ENCODE measurements at places on chromosomes 12 and 14.

GRCh38 chr12:67980391-67980790 is 8.9 kb upstream of the IFNG-AS1 start:
- no peak for DNase-seq

DNA sequence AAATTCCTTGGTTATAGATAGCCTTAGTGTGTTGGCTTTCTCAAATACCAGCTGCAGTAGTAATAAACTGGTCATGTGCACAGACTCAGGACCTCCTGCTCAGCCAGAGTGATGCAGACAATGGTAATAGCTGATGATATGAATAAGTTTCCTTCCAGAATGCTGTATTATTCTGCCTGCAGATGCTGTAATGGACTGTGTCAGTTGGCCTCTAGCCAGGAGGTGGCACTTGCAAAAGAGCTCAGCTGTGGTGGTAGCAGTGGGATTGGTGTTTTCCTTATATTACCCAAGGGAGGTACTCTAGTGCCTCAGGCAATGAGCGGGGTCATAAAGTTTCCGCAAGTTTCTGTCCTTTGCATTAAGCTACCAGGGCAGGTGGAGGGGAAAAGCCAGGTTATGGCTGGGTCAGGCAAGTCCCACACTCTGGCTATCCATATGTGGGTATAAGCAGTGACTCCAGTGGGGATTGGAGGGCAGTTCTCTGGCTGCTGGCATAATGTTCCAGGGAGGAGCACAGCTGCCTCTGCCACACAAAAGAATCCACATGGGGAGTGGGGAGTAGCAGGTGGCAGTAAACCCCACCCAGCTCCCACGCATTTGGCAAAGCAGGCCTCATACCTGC is 14.0 kb upstream of the MUCL1 start:
- DNase-seq: no peak

GRCh38 chr12:114703060-114703493 is 19.1 kb upstream of the TBX3 start:
- no peak for DNase-seq

GRCh38 chr14:55802986-55803872 is 223.2 kb downstream of the KTN1 start:
- DNase-seq: no peak

- no peak for DNase-seq
Observed at GRCh38 chr12:117733549-117733805, 235.3 kb downstream of the KSR2 start.

DNA sequence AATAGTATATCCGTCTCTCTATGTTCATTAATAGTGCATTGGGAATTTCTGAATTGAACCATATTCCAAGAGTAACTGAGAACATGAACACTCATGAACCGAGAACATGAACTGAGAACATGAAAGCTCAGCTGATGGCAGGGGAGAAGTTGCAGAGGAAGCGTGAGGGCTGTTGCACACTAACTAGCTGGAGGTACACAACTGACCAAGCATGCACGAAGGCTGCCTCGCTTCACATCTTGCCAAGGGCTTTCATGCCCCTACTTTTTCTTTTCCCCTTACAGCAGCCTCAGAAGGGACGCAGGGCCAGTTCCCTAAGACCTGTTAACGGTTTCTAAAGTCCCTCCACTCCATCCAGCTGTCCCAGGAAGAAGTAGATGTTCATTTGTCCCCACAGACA is 4.3 kb downstream of the RNASE1 start:
- DNase-seq: no peak

GRCh38 chr12:29676676-29677075 is 107.1 kb downstream of the TMTC1 start:
- DNase-seq: no peak

DNA sequence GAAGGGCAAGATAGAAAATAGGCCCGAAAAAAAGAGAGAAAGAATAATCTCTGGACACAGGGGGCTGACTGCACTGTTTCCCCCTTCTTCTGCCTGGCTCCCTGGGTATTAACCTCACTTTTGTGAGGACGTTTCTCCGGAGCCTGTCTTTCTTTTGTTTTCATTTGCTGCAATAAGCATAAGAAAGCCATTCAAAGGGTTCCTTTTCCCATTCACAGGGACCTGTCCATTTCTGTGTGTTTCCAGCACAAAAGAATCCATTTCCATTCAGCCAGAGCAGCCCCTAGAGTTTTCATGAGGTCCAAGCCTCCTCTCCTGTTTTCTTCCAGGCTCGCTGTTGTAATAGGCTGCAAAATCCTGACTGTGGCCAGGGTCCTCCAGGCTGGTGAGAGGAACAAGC is 16.8 kb downstream of the PLXNC1 start:
- DNase-seq: no peak

DNA sequence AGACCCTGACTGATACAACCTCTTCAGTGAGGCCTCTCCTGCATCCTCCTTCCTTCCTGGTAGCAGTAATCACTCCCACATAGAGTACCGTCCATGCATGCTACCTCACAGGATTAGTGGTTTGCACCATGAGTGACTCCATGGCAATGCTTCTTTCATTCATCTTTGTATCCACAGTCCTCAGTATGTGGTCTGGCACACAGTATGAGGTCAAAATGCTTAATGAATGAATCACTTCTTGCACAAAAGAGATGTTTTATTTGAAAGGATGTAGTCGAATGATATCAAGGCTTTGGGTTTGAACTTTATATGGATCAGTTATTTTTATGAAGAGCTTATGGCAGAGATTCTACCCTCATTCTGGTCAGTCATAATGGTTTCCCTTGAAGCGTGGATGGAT is 42.2 kb downstream of the KCNA5 start:
- DNase-seq: no peak

GRCh38 chr14:95711476-95712176 is 2.3 kb downstream of the TCL1A start:
- DNase-seq: no peak

GRCh38 chr14:64860039-64860438 is 19.7 kb downstream of the SPTB start:
- no peak for DNase-seq

Measured in activated CD4-positive, CD25-positive, alpha-beta regulatory T cell treated with anti-CD3 and anti-CD28 coated beads, Interleukin-2, amount 50 U/mL, for 16 hours (primary cell).